Chondrocyte (in vitro differentiated cells): ENCODE measurements at places on chromosomes 11 and 22. TPM values are rescaled to one million over a fixed set of nuclear protein-coding genes. Genes with fewer than 3 reads are reported as not detected.

The UBE4A gene
- 39.7 to 44.2 TPM (median 39.7 TPM) in 3 replicates for total RNA-seq

DNA sequence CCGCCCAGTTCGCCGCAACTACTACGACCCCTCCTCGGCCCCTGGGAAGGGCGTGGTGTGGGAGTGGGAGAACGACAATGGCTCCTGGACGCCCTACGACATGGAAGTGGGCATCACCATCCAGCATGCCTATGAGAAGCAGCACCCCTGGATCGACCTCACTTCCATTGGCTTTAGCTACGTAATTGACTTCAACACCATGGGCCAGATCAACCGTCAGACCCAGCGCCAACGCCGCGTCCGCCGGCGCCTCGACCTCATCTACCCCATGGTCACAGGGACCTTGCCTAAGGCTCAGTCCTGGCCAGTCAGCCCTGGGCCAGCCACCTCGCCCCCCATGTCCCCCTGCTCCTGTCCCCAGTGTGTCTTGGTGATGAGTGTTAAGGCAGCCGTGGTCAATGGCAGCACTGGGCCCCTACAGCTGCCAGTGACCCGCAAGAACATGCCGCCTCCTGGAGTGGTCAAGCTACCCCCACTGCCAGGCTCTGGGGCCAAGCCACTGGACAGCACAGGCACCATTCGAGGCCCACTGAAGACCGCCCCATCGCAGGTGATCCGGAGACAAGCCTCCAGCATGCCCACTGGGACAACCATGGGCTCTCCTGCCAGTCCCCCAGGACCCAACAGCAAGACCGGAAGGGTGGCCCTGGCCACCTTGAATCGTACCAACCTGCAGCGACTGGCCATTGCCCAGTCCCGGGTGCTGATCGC is 10.0 kb downstream of the DTX4 start:
- peaks cover 10% of the 10 kb centered on the region for H3K27me3 ChIP-seq
- H3K4me1 ChIP-seq: peaks cover 4% of the 10 kb centered on the region
- no peak overlapping the region for H3K27ac ChIP-seq
- H3K4me3 ChIP-seq: no peak overlapping the region
- DNase-seq: no peak

DNA sequence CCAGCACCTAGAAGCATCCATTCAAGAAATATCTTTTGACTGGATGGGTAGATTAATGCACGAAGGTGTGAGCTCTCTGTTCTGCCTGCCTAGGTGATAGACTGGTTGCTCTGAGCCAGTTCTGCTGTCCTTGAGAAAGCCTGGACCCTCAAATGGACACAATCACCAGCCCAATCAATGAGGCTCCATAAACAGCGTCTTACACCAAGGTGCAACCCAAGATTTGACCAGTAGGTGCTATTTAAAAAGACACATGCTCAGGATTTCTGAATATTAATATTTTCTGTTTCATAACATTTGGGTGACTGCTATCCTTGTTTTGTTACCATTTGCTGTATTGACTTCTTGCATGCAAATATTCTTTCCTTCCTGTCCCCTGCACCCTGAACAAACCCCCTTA is 39.0 kb downstream of the PAMR1 start:
- no peak overlapping the region for H3K4me3 ChIP-seq

The P2RX3 gene
- not detected in 3 replicates for total RNA-seq

The MIOX gene
- 0.99 to 1.6 TPM in 2 of 3 replicates, not detected in the other for total RNA-seq

The DDX25 gene
- not detected in 3 replicates for total RNA-seq

The SNAP29 gene
- total RNA-seq: 25.3 to 26.3 TPM (median 25.8 TPM) in 3 replicates

DNA sequence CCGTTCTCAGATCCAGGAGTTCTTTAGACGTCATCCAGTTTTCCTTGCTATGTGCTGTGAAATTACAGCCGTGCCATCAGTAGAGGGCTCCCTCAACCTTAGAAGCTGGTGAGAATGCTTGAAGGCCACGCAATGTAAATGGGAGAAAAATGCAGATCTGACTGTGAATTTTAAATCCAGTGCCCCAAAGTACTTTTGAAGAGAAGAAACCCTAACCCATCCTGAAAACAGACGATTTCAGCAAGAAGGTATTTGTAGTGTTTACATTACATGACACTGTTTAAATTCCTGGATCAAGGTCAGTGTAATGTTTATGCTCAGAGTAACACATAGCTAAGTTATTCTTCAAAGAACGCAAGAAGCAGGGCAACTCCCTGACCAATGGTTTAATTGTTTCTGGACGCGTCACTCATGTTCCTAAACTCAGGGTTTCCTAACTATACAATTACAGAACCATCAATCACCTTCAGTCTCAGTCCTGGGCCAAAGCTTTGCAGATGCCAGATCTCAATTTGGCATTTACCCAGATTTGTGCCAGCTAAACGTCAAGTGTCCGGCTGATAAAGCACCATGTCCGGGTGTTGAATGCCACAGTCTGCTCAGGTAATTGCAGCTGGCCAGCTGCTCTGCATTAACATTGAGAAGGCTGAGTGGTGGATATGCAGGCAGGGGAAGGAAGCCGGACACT is 38.2 kb downstream of the ADAMTS8 start:
- no peaks in the 10 kb centered on the region for H3K36me3 ChIP-seq
- peak overlapping the region; percentile 52 for H3K27ac ChIP-seq
- peaks cover 27% of the 10 kb centered on the region for H3K4me1 ChIP-seq
- H3K4me3 ChIP-seq: no peak overlapping the region
- peaks cover 51% of the 10 kb centered on the region for H3K27me3 ChIP-seq
- no peak for DNase-seq

- peaks cover 35% of the 10 kb centered on the region for H3K36me3 ChIP-seq
- H3K27ac ChIP-seq: peak overlapping the region; percentile 100
- H3K4me1 ChIP-seq: peaks cover 87% of the 10 kb centered on the region
- H3K27me3 ChIP-seq: no peaks in the 10 kb centered on the region
Observed at GRCh38 chr11:65421794-65422632, 585 bp upstream of the NEAT1 start.

The PAFAH1B2 gene
- 85.4 to 98.0 TPM (median 90.5 TPM) in 3 replicates for total RNA-seq

GRCh38 chr22:49156662-49157285 is 670.9 kb downstream of the BRD1 start:
- peaks cover 13% of the 10 kb centered on the region for H3K27me3 ChIP-seq

- DNase-seq: no peak
- H3K36me3 ChIP-seq: no peaks in the 10 kb centered on the region
- peaks cover 55% of the 10 kb centered on the region for H3K4me1 ChIP-seq
- peak overlapping the region; percentile 99 for H3K27ac ChIP-seq
- H3K4me3 ChIP-seq: no peak overlapping the region
- H3K27me3 ChIP-seq: no peaks in the 10 kb centered on the region
Observed at GRCh38 chr11:15816260-15816871, 540.0 kb downstream of the SOX6 start.

GRCh38 chr22:40716116-40716515 is 36.8 kb downstream of the MCHR1 start:
- H3K4me3 ChIP-seq: no peak overlapping the region
- peaks cover 5% of the 10 kb centered on the region for H3K27me3 ChIP-seq
- no peaks in the 10 kb centered on the region for H3K36me3 ChIP-seq
- no peak overlapping the region for H3K27ac ChIP-seq
- DNase-seq: no peak
- H3K4me1 ChIP-seq: peaks cover 26% of the 10 kb centered on the region

DNA sequence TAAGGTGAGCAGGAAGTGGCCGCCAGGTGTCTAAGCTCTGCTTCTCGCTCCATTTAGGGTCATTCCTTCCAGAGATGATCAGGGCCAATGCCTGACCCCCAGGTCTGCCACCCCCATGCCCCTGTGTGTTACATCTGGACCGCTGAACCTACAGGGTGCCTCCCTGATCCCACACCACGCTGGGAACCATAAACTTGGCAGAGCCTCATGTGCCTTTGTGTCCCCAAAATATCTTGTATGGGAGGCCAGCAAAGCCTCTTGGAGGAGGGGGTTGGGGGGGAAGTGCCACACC is 3.7 kb downstream of the TST start:
- no peaks in the 10 kb centered on the region for H3K27me3 ChIP-seq
- no peak for DNase-seq
- H3K36me3 ChIP-seq: peaks cover 2% of the 10 kb centered on the region
- H3K27ac ChIP-seq: no peak overlapping the region
- H3K4me1 ChIP-seq: peaks cover 13% of the 10 kb centered on the region

The LARGE1 gene
- total RNA-seq: 21.3 to 24.8 TPM (median 22.6 TPM) in 3 replicates

GRCh38 chr11:114307524-114308203 is 11.5 kb downstream of the NNMT start:
- peaks cover 41% of the 10 kb centered on the region for H3K36me3 ChIP-seq
- H3K4me3 ChIP-seq: peak overlapping the region; percentile 47
- peak overlapping the region; percentile 96 for H3K27ac ChIP-seq
- H3K27me3 ChIP-seq: no peaks in the 10 kb centered on the region
- H3K4me1 ChIP-seq: peaks cover 76% of the 10 kb centered on the region

The ABCC8 gene
- not detected in 3 replicates for total RNA-seq

The DLG2 gene
- total RNA-seq: 1.3 to 4.9 TPM (median 2.2 TPM) in 3 replicates

- no peaks in the 10 kb centered on the region for H3K4me1 ChIP-seq
- DNase-seq: no peak
- no peak overlapping the region for H3K27ac ChIP-seq
- H3K36me3 ChIP-seq: no peaks in the 10 kb centered on the region
- no peak overlapping the region for H3K4me3 ChIP-seq
Observed at GRCh38 chr11:1433977-1434640, 44.4 kb downstream of the BRSK2 start.

The NRIP3 gene
- 1.6 to 3.5 TPM (median 2.9 TPM) in 3 replicates for total RNA-seq

The MS4A2 gene
- not detected in 3 replicates for total RNA-seq

GRCh38 chr11:125165843-125166763 is 1.6 kb downstream of the PKNOX2 start:
- H3K4me1 ChIP-seq: peaks cover 63% of the 10 kb centered on the region
- peak overlapping the region; percentile 99 for H3K4me3 ChIP-seq
- peak overlapping the region; percentile 98 for H3K27ac ChIP-seq
- H3K36me3 ChIP-seq: peaks cover 4% of the 10 kb centered on the region
- no peaks in the 10 kb centered on the region for H3K27me3 ChIP-seq
- no peak for DNase-seq

The VPREB1 gene
- total RNA-seq: not detected in 3 replicates

The MS4A7 gene
- not detected in 3 replicates for total RNA-seq

The RIMBP3B gene
- 0.15 to 0.67 TPM (median 0.27 TPM) in 3 replicates for total RNA-seq

The SMTNL1 gene
- not detected in 3 replicates for total RNA-seq

DNA sequence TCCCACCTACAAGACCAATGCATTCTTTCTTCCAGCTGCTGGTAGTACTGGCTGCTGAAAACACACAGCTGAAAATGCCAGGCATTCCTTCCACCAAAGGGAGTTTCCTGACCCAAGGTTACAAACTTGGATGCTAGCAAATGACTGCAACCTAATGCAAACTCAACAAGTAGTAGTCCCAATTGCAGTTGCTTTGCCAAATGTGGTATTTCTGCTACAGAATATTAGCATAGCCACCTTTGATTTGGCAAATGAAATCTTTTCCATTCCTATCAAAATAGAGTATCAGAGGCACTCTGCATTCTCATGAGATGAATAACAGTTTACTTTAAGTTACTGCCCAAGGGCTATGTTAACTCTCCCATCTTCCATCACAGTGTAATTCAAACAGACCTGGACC is 172.0 kb upstream of the ARHGAP42 start:
- H3K27me3 ChIP-seq: peaks cover 7% of the 10 kb centered on the region
- H3K4me1 ChIP-seq: peaks cover 15% of the 10 kb centered on the region
- no peaks in the 10 kb centered on the region for H3K36me3 ChIP-seq
- H3K27ac ChIP-seq: no peak overlapping the region
- DNase-seq: no peak

GRCh38 chr11:14619603-14620531 is 23.7 kb upstream of the PDE3B start:
- H3K27ac ChIP-seq: no peak overlapping the region
- no peaks in the 10 kb centered on the region for H3K27me3 ChIP-seq
- H3K4me1 ChIP-seq: no peaks in the 10 kb centered on the region
- no peak overlapping the region for H3K4me3 ChIP-seq
- H3K36me3 ChIP-seq: no peaks in the 10 kb centered on the region

The SOX10 gene
- not detected in 3 replicates for total RNA-seq

DNA sequence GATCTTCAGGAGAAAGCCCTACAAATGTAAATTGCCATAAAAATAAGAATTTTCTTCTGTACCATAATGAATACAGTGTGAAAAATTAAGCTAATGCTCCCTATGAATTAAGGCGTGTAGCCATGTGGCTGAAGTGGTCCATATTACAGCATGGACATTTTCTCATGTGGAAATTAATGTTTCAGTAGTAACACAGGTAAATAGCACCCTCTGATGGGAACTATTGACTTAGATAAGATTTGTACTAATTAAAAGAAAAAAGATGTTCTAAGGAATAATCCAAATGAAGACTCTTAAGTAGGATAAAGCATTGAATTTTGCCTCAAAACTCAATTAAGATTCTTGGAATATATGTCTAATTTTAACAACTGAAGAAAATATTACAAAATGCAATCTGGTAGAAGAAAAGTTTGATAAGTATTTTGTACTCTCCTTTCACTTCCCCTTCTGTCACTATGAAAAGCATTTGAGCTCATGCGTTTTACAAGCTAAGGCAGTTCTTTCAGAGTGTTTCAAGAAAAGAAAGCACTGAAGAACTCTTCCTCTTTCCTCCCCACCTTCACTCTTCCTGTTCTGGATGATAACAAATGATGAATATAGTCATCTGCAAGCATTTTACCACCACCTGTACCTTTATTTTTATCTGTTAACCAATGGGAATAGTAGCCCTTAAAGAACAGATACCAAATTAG is 9.9 kb upstream of the OR8D2 start:
- H3K27me3 ChIP-seq: peaks cover 24% of the 10 kb centered on the region
- H3K4me3 ChIP-seq: no peak overlapping the region
- H3K36me3 ChIP-seq: no peaks in the 10 kb centered on the region
- no peak for DNase-seq
- H3K4me1 ChIP-seq: no peaks in the 10 kb centered on the region

DNA sequence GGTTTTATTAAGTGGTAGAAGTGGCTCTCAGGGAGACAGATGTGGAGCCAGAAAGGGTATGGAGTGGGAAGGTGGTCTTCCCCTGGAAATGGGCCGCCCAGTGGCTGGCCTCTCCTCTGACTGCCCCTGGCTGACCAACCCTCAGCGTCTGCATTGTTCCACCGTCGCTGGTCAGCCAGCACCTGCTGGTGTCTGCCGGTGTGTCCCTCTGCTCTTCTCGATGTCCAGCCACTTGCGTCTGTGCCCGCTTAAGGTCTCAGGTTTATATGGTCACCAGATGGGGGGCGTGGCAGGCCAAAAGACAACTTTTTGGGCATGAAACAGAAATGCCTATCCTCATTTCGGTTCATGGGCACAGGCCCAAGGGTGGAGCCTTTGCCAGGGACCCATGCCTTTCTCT is 1221.5 kb downstream of the JRKL start:
- DNase-seq: peak; percentile 75
- no peak overlapping the region for H3K4me3 ChIP-seq
- peaks cover 3% of the 10 kb centered on the region for H3K27me3 ChIP-seq
- peaks cover 15% of the 10 kb centered on the region for H3K4me1 ChIP-seq

GRCh38 chr11:73296501-73297230 is 11.4 kb upstream of the ARHGEF17 start:
- no peak for DNase-seq
- no peak overlapping the region for H3K4me3 ChIP-seq
- H3K36me3 ChIP-seq: no peaks in the 10 kb centered on the region
- peaks cover 10% of the 10 kb centered on the region for H3K4me1 ChIP-seq
- H3K27me3 ChIP-seq: no peaks in the 10 kb centered on the region

The MRGPRE gene
- not detected in 3 replicates for total RNA-seq

The MRPL16 gene
- 27.6 to 36.2 TPM (median 28.3 TPM) in 3 replicates for total RNA-seq
